ENCODE measurements at places on chromosomes 4 and X.

DNA sequence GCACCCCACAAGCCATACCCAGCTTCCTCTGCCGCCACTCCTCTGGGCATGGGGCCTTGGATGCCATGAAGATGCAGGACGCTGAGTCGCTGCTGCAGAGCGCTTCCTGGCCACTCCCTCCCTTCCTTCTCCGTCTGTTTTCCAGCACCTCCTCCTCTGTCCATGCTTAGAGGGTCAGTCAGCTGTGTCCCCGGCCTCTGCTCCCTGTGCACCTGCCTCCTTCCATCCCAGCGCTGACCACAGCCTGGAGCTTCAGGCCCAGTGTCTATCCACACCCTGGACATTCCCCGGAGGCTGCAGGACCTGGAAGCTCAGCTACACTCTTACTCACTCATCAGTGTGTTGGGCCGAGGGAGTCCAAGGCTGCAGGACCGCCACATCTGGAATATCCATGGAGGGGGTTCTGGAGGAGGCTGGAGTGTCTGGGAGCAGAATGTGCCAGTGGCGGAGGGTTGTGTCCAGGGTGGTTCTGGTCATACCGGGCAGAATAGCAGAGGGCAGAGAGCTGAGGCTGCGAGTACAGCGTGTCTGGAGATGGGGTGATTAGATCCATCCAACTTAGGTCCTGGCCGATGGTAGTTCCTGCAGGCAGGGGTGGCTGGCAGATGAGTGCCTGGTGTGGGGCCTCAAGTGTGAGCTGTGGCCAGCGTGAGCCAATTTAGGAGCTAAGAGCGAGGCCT, 58.6 kb upstream of the ADRA2C start:
- DNase-seq: no peak

DNA sequence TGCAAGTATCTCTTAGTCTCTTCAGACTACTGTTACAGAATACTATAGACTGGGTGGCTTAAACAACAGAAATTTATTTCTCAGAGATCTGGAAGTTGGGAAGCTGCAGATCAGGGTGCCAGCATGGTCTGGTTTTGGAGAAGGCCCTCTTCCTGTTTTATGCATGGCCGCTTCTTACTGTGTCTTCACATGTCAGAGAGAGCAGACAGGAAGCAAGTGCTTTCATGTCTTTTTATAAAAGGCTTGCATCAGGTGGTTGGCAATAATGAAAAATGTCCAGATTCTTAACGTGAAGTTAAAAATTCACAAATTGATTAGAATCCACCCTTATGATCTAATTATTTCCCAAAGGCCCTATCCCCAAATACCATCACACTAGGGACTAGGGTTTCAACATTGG, 284.9 kb downstream of the RPA4 start:
- DNase-seq: no peak

DNA sequence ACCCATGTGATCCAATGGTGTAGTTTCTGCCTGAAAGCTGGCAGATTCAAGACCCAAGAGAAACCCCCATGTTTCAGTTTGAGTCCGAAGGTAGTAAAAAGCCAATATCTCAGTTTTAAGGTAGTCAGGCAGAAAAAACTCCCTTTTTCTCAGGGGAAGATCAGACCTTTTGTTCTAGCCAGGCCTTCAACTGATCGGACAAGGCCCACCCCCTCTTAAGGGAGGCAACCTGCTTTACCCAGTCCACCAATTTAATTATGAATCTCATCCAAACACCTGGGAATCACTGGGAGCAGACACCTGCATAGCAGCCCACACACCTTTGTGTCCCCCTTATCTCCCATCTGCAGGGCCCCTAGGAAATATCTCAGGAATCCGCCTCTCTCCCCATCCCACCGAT, 322.0 kb downstream of the STK32B start:
- DNase-seq: no peak

DNA sequence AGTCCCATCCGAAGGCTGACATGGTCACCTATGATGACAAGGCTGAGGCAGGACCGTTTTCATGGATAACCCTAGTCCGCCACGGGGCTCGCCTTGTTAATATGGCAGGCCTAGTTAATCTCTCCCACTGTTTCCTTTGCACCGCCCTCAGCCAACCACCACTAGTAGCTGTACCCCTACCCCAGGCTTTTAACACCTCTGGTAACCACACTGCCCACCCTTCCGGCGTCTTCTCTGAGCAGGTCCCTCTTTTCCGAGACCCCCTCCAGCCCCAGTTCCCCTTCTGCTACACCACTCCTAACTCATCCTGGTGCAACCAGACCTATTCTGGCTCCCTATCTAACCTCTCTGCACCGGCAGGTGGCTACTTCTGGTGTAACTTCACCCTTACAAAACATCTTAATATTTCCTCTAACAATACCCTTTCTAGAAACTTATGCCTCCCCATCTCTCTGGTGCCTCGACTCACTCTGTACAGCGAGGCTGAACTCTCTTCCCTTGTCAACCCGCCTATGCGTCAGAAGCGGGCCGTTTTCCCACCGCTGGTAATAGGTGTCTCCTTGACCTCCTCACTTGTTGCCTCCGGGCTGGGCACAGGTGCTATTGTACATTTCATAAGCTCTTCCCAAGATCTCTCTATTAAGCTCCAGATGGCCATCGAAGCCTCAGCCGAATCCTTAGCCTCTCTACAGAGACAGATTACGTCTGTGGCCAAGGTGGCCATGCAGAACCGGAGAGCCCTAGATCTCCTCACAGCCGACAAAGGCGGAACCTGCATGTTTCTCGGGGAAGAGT, 964.4 kb downstream of the RPA4 start:
- no peak for DNase-seq

DNA sequence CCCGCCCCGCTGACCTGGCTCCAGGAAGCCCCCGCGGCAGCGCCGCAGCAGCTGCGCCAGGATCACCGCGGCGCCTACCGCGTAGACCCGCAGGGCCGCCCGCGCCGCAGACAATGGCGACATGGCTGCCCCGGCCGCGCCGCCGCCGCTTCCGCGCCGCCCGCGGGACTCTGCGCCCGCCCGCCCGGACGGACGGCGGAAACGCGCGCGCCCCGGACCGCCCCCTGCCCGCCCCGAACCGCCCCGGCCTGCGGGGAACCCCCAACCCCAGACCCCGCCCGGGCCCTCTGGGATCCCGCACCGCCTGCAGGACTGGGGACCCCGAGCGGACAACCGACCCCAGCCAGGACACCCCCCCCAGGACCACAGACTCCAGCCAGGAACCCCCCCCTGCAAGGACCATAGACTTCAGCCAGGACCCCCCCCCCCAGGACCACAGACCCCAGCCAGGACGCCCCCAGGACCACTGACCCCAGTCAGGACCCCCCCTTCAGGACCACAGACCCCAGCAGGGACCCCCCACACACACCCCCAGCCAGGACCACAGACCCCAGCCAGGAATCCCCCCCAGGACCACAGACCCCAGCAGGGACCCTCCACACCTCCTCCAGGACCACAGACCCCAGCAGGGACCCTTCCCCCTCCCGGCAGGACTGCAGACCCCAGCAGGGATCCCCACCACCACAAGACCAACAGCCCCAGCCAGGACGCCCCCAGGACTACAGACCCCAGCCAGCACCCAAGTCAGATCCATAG, at the start of the genes DHRSX and ZBED1:
TSS of gene DHRSX (minus strand) at position 174 of the 756 bp plus-strand sequence. CDS start at position 123, 51 bp downstream.
TSS of gene ZBED1 (minus strand) at position 174 of the 756 bp plus-strand sequence. CDS start 10,257 bp downstream, outside the sequence.
- DNase-seq: no peak

- DNase-seq: no peak
Measured at GRCh38 chr4:159353422-159354116, 250.7 kb downstream of the RAPGEF2 start.

DNA sequence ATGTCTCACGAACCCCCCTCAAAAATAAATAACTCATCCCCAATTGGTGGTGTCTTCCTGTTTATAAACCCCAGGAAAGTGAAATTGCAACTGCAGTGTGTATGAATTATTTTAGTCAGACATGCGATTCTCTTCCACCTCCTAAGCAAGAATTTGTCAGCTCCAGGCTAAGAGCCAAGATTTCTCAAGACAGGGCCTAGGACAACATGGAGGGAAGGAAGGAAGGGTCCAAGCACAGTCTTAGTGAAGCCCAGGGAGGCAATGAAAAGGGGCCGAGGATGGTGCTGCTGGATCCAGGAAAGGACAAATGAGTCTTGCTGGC, 20.0 kb downstream of the SH3KBP1 start:
- no peak for DNase-seq

GRCh38 chrX:14899607-14900006, 26.4 kb downstream of the MOSPD2 start:
- DNase-seq: no peak

DNA sequence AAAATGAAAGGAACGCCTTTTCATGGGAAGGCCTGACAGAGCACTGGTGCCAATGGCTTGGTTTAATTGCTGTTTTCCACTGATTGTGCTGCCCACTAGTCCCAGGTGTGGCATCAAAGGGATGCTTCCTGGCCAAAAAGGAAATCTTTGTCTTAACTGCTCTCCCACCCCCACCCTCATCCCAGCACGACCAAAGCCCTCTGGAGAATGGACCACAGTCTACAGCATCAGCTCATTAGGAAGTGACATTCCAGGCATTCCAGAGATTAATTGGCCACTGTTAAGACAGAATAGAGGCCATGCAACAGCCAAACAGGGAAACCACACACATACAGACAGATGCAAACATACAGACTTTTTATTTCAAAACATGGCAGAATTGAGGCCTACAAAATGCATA, 143.2 kb downstream of the LHFPL1 start:
- no peak for DNase-seq

DNA sequence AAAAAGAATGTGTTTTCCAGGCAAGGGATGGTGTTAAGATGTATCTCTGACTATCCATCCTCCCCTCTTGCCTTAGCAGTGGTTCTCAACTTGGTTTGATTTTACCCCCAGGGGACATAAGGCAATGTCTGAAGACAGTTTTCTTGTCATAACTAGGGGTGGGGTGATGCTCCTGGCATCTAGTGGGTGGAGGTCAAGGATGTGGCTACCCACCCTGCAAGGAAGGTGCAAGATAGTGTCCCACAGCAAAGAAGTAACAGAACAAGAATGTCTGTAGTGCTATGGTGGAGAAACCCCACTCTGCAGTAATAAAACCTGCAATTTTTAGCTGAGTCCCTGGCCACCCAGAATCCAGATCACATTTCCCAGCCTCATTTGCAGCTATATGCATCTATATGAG, 81.2 kb upstream of the TBL1X start:
- DNase-seq: no peak

GRCh38 chr4:40963897-40964478, 214.2 kb downstream of the NSUN7 start:
- DNase-seq: no peak

GRCh38 chr4:42927946-42928345, 35.4 kb downstream of the GRXCR1 start:
- no peak for DNase-seq

DNA sequence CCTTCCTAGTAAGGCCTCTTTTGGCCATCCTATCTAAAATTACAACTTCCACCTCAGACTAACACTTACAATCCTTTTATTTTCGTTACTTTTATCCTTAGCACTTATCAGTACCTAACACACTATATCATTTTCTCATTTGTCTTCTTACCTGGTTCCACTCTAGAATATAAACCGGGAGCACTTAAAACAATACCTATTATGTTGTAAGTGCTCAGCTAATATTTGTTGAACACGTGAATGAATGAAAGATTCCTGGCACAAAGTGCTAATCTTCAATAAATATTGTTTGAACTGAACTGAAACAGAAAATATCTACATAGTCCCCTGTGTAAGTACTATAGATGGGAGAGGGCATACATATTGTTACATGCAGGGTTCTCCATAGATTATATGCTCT, 14.4 kb downstream of the MGARP start:
- DNase-seq: no peak

DNA sequence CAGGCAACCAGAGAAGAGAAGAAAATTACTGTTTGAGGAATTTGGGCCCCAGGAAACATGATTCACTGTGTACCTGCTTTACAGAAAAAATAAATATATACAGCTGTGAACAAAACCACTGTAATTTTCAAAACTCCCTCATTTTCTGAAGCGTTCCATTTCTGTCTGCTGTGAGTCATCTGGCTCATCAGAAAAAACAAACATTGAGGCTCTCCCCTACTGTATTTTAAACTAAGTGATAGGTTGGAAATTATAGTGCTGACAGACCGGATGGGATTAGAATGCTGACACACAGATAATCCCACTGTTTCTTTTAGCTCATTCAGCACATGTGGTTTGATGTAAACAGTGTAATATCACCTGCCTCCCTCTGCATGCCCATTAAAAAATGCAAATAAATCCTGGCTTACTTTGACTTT, 847.0 kb downstream of the TRIML1 start:
- DNase-seq: no peak

DNA sequence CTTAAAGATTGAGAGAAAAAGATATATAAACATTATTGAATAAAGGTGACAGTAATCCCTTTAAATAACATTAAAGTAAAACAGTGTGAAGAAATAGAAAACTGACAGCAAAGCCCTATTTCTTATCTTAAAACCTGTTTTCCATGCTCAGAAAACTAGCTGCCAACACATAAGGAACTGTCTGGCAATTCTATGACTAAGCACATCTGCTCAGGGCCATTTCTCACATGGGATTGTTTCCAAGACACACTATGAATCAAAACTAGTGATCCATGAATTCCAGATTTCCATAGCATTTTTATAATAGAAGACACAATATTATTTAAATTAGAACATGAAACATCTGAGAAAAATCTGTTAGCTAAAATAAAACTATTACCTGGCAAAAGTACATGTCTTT, 113.4 kb downstream of the SCLT1 start:
- DNase-seq: peak; percentile 21

GRCh38 chr4:77797239-77797638, 21.9 kb downstream of the CNOT6L start:
- no peak for DNase-seq

DNA sequence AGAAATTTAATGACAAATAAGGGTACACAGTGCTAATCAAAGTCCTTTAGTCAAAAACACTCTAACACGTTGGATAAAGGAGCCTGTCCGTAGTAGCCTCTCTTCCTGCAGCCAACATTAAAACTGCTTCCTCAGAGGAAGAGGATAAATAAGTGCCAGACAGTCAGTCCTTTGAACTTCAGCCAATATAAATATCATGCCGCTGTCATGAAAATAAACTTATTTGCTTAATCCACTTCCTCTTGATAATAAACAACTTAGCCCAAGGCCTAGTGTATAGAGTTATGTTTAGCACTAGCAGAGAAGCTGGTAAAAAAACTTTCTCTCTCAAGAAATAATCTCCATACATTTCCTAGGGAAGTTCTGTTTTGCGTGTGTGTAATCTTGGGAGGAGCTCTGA, 196.7 kb downstream of the HS3ST1 start:
- no peak for DNase-seq

GRCh38 chrX:12974305-12974795, 560 bp upstream of the TMSB4X start:
- DNase-seq: no peak

GRCh38 chr4:166391501-166391900, 518.5 kb downstream of the TLL1 start:
- no peak for DNase-seq

Data from muscle of arm (tissue), 14 donors.